ENCODE measurements at places on chromosomes 13 and 19. TPM values are rescaled to one million over a fixed set of nuclear protein-coding genes. Genes with fewer than 3 reads are reported as not detected.

GRCh38 chr13:52891706-52892105 lies 43.3 kb upstream of the PCDH8 start:
- no peak for DNase-seq

The ACP7 gene
- total RNA-seq: not detected

The FUT6 gene
- total RNA-seq: not detected

DNA sequence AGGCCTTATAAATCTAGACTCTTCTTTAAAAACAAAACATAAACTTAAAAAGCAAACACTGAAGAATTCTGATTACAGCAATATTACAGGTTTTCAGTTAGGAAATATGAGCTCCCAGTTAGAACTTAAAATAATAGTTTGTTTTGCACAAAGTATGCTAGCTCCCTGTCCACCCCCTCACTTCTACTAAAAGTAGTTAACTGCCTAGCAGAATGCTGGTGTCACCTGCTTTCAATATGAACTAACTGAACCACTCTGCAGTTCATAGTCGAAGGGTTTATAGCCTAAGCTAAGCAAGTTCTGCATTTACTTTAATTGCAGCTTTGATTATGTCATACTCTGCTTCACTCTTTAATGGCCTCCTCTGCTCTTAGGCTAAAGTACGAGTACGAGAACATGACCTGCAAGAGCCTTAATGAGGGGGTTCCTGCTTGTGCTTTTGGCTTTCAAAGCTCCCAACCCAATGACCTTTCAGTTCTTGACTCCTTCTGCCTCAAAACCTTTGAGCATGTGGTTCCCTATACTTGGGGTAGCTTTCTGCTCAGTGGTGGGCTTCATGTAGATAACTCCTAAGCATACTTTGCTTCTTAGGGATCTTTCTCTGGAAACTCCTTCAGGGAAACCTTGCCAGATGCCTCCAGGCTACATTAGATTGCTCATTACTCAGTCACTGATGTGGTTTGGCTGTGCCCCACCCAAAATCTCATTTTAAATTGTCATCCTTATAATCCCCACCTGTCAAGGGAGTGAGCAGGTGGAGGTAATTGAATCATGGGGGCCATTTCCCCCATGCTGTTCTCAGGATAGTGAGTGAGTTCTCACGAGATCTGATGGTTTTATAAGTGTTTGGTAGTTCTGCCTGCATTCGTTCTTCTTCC lies 278.9 kb upstream of the ARGLU1 start:
- DNase-seq: no peak

- no peak for DNase-seq
Observed at GRCh38 chr13:21826214-21827015, 155.5 kb downstream of the FGF9 start.

DNA sequence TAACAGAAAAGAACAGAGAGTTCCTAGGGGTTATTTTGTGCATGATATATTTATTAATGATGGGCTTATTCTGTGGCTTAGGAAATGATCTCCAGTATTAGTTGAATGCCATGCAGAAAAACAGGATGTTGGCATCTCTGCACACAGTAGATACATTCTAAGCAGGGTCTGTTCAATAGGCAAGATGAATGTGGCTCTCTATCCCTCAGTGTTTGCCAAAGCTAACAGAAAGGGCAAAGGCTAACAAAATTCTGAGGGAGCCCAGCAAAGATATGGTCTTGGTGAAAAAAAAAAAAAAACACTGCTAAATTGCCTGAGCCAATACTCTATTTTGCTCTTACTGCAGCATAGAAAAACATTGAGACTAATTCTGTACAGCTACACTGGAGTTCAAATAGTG lies 1095.8 kb downstream of the UQCRFS1 start:
- no peak for DNase-seq

The KLF2 gene
- 0.55 TPM for total RNA-seq

DNA sequence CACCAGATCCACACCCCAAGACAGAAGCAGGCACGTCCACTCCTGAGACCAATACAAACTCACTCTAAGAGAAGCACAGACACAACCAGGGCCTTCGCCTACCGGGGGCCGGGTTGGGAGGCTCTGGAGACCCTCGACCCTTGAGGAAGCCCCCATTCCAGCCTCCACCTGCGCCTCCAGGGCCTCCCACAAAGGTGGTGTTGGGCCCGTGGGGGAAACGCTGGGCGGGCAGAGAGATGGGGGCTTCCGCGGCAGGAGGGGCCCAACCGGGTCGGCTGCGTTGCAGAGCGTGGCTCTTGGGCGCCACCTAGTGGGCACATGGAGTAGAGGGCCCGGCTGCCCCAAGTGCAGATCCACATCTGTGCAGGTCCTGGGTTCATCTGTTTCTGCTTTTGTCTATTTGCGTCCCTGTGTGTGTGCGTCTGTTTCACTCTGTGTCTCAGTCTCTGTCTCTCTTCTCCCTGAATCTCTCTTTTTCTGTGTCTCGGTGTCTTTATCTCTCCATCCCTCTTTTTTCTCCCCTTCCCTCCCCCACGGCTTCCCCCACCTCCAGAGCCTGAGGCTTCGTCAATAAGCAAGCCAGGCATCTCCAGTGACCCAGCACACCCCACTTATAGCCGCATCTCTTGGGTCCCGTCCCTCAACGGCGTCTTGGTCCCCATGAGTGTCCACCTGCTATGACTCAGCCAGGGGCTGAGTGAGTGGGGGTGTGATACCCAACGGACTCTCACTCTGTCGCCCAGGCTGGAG lies 10.5 kb upstream of the TINCR start:
- DNase-seq: peak; percentile 21

- peak; percentile 78 for DNase-seq
Observed at GRCh38 chr13:43878892-43879754, at the start of gene CCDC122. Gene CCDC122, minus strand, starts transcription at chr13:43879740. Its CDS starts 10,364 bp downstream, at chr13:43869376.

GRCh38 chr19:33290082-33290815 lies 12.1 kb downstream of the CEBPA start:
- DNase-seq: no peak

The RGL3 gene
- total RNA-seq: 3.3 TPM

DNA sequence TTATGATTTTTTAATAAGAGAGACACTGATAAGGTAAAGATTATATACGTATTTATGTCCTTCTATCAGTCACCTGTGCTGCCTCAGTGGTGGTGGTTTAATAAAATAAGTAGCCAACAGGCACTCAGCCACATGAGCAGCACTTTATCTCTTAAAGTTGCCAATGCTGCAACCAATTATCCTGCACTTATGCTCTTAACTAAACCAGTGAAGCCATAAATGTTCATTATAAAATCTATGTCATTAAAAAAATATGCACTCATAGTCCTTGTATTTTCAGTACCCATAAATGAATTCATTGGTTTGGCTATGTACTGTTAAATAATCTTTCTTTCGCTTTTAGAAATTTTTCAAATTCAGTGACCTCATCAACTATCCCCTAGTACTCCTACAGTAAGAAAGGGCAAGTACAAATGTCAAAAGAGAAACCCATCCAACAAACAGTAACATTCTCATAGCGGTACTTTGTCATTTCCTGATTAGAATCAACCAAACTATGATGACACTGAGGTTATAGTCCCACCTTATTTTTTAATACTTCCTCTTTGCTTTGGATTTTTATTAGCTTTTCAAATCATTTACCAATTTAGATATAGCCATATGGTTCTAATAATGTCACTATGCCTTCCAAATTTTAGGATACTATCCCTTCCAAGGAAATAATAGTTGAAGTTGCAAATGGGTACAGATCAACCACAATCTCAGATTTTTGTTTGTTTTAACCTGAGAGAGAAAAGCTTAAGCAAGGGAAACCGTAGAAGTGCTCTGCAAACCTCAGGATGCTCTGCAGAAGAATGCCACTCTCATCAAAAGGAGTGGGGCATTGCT lies 190.9 kb downstream of the KLF12 start:
- DNase-seq: no peak

DNA sequence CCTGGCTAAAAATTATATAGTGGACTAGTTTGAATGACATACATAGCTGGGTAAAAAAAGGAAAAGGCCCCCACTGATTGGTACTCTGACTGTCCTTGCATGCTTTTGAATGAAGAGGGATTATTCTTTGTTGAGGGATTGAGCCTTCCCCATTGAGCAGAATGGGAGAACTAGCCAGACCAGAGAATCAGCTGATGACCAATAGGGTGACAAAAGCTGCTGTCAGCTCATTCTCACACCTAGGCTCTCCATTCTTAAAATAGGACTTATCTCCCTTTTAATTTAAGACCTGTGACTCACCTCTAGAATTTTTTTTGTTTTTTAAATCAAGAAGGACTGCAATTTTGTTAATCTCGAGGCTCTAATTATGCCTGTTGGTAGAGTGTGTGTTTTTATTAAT lies 79.3 kb downstream of the CRYL1 start:
- DNase-seq: no peak

DNA sequence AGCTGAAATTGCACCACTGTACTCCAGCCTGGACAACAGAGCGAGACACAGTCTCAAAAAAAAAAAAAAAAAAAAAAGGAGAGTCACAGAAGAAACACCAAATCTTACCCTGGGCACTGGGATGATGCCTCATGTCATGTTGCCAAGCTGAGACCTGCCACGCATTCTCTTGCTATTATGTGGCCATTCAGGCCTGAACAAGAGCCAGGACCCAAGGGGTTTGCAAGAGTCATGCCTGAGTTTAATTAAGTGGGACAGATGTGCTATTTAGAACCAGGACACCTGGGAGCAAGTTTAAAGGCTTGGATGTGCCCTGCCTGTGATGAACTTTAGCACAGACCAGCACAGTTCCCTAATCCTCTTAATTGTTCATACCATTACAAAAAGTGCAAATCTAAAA lies 9.8 kb downstream of the PNMA8A start:
- DNase-seq: no peak

GRCh38 chr13:110258876-110259631 lies 47.9 kb downstream of the COL4A1 start:
- no peak for DNase-seq

The SMIM44 gene
- not detected for total RNA-seq

GRCh38 chr19:43777163-43777695 lies 3.5 kb downstream of the KCNN4 start:
- no peak for DNase-seq
